ENCODE measurements at places on chromosomes 6 and 20.

DNA sequence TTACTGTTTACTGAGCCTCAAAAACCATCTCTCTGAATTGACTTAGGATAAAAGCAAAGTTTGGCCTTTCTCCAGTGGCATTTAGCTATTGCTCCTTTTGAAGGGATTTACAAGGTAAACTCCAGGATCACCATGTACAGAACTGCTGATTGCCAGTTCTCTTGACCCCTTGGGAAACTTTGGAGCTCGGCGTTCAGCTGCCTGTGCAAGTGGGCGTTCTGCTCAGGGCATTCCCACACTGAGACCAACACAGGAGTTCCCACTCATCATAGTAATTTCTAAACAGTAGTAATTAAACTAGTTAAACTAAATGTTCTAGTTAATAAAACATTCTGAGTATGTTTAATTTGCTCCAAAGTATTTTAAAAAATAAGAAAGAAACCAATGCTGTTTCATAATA, 14.9 kb downstream of the KCNQ5 start:
- DNase-seq = no peak

DNA sequence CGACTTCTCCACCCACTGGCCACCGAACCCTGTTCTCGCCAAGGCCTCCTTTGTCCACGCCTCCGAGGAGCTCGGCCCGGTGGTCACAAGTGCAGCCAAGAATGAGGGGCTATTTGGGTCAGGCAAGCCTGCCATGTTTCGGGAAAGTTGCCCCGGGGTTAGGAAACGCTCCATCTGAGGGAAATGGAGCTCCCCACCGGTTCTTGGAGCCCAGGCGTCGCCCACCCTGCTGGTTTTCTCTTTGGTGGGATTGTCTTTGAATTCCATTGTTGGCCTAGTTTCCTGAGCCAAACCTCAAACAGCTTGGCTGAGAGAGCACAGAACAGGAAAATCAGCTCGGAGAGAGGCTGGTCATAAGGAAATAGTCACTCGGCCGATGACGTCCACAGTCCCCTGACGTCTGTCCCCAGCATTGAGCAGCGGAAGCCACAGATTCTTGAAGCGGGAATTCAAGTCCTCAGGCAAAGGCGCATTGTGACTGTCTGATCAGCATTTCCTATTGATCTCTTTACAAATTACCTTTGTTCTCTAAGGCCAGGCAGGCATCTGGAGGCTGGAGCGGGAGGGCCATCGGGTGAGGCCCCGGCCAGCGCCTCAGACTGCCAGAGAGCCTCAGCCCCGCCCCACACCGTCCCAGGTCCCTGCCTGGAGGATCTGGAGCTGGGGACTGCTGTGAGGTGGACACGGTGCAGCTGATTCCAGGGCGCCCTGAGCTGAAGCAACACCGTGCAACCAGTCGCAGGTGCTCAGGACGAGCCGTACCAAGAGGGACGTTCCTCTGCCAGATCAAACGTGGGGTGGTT, 138.6 kb downstream of the DLL1 start:
- DNase-seq = no peak

DNA sequence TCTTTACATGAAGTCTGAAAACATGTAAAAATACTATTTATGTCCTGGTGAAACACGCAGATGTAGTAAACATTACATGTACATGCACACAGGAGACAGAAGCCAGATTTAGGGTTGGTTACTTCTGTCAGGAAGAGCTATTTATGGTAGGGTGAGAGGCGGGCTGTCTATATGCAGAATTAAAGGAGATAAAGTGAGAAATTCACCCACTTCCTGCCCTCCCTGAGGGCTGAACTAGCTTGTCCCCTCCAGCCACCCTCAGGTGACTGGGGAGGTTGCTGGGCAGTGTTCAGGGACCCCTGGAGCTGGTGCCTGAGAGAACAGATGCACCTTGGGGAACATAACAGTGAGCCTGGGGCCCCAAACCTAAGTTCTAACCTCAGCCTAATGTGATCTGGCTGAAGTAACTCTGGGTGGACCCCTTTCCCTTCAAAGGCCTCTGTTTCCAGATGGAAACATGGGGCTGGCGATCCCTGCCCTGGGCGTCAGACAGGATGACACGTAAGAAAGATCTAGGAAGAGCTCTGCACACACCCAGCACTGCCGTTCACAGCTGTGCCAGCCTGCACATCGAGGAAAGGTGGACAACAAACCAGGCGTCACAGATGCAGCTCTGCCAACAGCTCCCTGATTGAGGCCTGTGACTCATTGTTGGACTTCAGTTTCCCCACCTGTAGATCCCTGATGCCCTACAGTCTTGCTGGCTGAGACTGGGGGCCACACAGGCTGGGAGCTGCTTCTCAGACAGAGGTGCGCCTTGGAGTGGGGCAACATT, 1.3 kb downstream of the PI16 start:
- no peak for DNase-seq

DNA sequence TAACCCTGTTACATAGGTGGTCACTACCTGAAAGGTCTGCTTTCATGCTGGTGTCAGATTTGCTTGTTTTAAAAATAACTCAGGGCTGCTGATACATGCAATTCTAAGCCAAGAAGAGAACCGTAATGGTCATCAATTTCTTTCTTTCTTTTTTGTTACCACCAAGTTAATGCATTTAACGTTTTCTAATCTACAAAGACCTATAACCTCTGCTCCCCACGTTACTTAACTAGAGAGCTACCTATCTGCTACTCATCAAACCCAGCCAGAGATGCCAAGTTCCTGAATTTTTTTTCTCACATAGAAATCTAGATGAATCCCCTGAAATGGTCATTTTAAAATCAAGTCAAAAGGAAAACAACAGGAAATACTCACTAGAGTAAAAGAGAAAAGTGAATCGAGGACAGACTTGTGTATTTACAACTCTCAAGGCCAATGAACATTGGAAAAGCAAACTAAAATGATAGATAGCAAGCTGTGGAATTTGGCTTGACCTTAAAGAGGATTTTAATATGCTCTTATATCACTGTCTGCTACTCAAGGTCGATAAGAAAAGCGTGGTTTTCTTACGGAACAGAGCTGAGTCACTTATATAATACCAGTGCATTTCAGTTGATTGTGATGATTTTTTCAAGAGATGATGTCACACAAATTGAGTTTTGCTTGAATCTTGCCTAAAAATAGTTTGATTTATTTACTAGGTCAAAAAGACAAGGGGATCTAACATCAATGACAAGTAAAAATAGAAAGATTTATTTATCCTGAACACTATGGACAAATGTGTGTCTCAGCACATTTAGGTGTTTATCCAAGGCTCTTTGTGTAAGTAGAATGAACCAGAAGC, 67.9 kb downstream of the SGK1 start:
- DNase-seq = no peak

DNA sequence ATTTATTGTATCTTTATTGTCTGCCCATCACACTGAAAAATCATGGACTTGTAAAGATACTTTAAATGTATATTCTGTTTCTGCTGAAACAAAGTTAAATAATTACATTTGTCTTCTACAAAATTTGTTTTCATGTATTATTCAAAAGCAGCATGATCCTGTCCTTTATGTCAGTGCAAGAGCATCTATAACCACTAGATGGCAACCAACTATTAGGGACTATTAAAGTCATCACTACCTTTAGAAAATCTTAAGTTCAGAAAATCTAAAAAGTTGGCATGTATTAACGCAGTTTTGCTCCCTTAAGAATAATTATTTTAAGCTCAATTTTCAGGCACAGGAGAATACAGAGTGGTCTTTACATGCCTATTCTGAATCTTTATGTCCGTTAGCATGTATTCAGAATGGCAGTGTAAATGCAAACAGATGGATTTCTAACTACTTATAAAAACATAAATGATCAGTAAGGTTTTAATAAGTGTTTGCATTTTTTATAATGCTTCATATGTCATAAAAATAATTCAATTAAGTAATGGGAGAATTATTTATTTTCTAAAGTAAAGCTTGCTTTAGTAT, 17.8 kb downstream of the TMEM30A start:
- peak; percentile 35 for DNase-seq

DNA sequence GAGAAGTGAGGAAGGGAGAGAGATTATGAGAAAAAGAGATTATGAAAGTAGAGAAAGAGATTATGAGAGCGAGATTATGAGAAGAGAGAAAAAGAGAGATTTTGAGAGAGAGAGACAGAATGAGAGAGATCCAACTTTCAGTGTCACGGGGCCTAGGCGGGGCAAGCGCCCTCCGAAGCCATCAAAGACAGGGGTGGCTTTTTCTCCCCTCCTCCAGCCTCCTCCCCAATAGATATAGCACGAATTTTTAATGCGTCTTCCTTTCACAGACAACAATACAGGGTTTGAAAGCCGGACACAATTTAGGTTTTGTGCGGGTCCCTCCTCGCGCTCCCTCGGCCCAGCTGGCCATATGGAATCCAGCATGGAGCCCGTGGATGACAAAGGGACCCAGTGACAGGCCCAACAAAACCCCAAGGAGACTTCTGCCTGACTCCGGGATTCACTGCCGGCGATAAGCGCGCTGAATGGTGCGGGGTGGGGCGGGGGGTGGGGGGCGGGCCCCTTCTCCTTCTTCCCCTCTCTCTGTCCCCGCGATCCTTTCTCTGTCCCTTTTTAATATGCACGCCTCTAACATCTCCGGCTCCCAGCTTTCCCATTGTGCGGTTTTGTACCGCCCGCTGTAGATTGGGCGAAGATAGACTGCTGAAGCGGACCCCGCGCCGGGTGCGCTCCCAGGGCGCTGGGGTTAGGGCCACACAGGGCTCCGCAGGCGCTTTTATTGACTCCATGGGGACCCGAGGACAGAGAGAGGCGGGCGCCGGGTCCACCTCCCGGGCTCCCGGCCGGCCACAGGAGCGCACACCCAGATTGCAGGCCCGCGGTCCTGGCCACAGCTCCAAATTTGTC, 5.4 kb downstream of the NKX2-2 start:
- DNase-seq = no peak

GRCh38 chr20:35151736-35152135, 4.6 kb upstream of the EDEM2 start:
- DNase-seq = no peak

DNA sequence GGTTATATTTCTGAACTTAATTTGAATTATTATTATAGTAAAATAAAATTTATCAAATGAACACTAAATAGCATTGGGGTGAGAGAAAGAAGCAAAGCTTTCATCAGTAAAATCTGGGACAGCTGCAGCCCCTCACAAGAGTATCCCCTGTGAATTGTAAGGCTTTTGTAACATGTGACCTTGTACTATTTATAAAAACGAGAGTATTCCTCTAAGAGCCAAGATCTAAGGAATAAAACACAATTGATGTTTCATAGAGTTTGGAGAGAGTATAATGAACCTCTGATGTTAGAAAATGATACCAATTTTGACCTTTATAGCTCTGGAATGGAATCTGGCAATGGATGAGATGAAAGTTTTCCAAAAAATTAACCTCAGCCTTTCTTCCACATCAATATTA, 617.2 kb upstream of the ID4 start:
- no peak for DNase-seq

- DNase-seq = no peak
Measured at GRCh38 chr6:41200901-41201763, at the start of gene TREML2. Gene TREML2, minus strand, starts transcription at chr6:41201149. Its CDS starts 141 bp downstream, at chr6:41201008.

GRCh38 chr6:90019216-90019615, 124.9 kb downstream of the GJA10 start:
- no peak for DNase-seq

DNA sequence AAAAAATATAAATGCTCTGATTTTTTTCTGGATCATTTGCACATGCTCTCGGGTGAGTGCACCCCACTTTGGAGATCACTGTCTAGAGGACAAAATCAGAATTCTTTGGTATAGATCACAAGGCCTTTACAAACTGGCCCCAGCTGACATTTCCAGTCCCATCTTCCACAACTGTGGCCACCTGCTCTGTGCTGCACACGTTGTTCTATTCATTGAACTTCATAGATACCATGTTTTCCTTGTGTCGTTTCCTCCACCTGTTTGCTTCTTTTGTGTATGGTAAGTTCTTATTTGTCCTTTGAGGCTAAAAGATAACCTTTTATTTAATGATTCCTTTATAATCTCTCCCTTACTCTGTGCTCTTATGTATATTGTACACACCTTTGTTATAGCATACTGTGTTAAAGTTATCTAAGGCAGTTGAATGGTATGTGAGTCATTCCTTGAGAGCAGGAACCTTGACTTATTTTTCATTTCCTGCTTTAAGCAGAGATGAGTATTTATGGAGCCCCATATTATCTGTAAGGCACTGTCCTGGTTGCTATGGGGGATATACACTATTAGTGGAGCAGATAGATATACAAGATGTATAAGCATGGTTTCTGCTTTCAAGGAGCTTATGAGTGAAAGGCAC, 12.0 kb upstream of the SLC17A5 start:
- DNase-seq = no peak

- DNase-seq = no peak
Measured at GRCh38 chr6:97850458-97851212, 567.6 kb upstream of the MMS22L start.

DNA sequence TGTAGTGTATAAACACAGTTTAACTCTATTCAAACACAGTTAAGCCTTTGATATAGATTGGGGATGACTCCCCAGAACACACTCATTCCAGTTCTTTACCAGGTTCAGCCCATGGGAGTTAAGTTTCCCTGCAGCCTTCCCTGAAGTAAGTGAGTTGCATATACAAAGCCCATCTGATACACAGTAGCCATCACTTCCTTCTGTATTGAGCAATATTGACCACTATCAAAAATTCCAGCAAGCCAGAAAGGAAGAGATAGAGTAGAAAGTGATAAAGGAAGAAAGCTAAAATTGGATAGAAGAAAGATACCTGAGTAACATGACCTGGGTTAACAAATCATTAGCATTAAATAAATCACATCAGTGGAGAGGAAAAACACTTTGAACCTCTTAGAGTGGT, 34.6 kb downstream of the DEFB114 start:
- DNase-seq = no peak

- DNase-seq = no peak
Measured at GRCh38 chr6:13261464-13261994, 66.8 kb downstream of the TBC1D7 start.

DNA sequence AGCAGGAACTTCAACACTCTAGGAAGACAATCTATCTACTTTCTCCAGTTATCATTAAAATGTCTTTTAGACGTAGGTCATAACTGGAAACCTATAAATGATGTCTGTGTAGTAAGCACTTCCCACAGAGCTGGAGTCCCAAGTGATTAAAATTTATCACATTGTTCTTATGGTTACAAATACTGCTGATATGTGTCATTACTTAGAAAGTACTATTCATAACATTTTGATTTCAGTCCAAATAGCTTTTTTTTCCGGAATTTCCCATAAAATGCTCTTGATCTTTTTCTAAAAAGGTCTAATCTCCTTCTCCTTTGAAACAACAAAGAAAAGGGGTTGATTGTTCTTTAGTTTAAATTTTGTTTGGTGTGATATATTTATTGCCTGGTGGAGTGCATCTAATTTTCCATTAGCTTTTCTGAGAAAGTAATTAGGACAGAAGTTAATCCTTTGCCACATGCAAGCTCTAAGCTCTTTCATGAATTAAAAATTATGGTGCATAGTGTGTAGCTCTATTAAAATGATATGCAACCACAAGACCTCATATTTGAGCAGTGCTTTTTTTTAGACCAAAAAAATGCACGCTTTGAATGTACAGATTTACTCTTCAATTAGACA, 132.7 kb upstream of the TCF21 start:
- no peak for DNase-seq
